Hematopoietic multipotent progenitor cell treated with erythropoietin and hydrocortisone succinate and interleukin-3 and kit ligand, for 17 days (in vitro differentiated cells): ENCODE measurements at places on chromosomes 3 and 15.

DNA sequence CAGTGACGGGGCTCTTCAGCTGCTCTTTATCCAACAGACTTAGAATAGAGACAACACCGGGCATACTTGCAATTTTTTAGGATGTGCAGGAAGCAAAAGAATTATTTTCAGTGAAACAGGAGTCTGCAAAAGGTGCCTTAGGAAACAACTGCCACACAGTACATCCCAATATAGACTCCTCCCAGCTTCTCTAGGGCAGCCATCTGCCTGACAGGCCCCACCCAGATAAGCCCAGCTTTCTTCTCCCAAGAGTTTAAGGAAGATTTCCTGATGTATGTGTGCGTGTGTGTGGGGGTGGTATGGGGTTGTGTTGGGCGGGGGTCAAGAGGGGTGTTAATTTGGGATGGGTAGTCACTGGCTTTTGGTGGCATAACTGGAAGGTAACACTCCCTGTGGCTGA is 21.5 kb downstream of the MAP2K1 start:
- no peak for DNase-seq

DNA sequence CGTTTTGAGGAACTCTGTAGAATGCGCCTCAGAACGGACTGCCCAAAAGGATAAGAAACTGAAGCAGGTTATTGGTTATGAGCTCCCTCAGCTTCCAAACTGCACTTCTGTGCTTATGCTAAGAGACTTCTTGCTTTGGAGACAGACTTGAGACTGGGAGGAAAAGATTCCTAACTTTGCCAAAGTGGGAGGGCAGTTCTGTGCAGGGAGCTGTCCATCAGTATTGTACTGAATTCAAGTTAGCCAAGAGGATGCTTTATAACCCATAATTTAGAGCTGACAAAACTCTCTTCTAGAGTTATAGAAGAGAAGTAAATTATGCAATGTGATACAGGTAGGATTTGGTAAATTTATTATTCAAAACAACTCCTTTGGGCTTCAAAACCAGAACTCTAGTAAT is 519.8 kb upstream of the GBE1 start:
- DNase-seq = no peak

DNA sequence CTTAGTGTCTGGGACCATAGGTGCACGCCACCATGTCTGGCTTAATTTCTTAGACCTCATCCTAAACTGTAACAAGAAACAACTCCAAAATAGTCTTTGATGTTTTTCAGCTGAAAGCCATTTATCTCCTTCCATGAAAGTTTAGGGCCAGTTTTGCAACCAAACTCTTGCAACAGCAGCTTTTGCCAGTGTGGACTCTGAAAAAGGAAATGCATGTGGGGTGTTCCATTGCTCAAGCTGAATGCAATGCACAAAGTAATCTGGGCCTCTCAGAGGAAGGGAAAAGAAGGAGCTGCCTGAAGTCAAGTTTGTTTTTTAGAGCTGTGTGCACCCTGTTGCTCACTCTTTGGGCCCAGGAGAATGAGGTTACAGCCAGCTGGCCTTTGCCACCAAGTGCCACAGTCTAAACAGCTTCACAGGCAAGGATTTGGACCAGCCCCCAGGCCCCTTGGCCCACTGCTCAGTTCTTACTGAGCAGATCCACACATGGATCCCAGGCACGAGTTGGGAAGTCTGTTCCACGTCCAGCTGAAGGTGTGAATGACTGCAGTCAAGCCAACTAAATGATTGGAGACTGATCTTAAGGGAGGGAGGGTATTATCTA is 212.3 kb upstream of the LRRFIP2 start:
- no peak for DNase-seq

- no peak for DNase-seq
Observed at GRCh38 chr15:55289011-55289745, 435 bp downstream of the RAB27A start.

GRCh38 chr15:52734329-52734728 is 55.1 kb upstream of the ATOSA start:
- no peak for DNase-seq

GRCh38 chr15:71443538-71443937 is 328.3 kb downstream of the THSD4 start:
- no peak for DNase-seq

GRCh38 chr3:32995098-32995497 is 43.7 kb downstream of the CCR4 start:
- no peak for DNase-seq

- no peak for DNase-seq
Observed at GRCh38 chr3:78794431-78794830, 973.4 kb downstream of the ROBO1 start.

- no peak for DNase-seq
Observed at GRCh38 chr3:106963442-106963841, 413.8 kb upstream of the CCDC54 start.

DNA sequence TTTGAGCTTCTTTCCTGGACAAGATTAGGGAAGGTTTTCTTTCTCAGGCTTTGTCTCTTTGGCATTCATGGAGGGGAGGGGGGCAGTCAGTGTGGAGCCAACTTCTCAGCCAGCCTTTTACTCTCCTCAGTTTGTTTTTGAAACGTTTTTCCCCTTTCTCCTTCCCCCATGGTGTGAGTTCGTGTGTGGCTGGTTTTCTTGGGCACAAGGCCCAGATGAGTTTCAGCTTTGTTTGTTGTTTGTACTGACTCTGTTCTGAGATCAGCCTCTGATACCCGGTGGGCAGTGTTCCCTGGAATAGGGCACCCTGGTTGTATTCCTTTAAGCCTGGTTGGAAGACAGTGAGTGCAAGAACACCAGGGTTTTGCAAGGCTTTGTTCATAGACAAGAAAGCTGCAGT is 168.2 kb upstream of the RARB start:
- DNase-seq = no peak

GRCh38 chr15:99169769-99170311 is 65.0 kb downstream of the SYNM start:
- DNase-seq = no peak
